ENCODE measurements at places on chromosomes 3 and 15. TPM values are rescaled to one million over a fixed set of nuclear protein-coding genes. Genes with fewer than 3 reads are reported as not detected.
A peak's percentile ranks its signal among the peaks of the same experiment; 100 is the strongest.

DNA sequence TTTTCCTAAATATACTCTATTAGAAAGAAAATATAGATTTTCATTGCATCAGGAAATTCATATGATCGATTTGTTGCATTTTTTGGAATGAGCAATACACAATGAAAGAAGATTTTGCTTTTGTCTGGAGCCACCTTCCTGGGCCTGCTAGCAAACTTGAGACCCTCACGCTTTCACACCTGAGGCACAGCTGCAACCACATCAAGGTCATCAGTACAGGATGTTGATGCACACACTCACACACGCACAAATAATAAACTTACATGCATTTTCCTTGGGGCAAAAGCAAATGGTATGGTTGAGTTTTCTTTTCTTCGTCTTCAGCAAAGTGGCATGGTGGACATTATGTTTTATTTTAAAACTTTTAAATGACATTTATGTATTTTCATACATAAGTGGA lies 64.8 kb upstream of the SATB1 start:
- DNase-seq: no peak

GRCh38 chr15:29569533-29570092 lies 252.7 kb downstream of the TJP1 start:
- no peak for DNase-seq

DNA sequence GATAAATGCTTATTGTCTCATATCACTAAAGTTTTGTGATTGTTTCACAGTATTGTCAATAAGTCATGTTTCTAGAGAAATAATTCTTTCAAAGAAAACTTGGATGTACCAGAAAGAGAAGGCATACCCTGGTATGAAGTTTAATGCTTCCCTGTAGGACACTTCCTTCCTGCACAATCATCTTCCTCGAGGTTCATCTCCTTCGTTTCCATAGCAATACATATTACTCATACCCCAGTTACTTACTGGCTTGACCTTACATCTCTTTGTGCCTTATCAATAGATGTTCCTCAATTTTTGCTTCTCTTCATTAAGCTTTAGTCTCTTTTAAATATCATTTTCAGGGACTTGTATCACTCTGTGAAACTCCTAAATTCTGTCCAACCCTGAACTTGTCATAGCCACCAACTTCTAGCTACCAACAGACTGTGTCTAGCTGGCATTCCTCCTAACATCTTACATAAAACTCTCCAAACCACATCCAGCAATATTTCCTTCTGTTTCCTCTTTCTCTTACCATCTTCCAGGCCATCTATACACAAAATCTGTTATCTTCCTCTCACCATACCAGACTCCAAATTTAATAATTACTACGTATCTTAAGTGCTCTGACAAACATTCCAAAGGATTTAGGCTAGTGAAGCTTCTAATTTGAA lies 134.3 kb downstream of the GADL1 start:
- DNase-seq: no peak

GRCh38 chr3:179837374-179837773 lies 184.5 kb downstream of the USP13 start:
- DNase-seq: no peak

- DNase-seq: no peak
Measured at GRCh38 chr15:80607287-80607980, 87.7 kb upstream of the ABHD17C start.

GRCh38 chr15:48449734-48450133 lies 118.5 kb downstream of the DUT start:
- no peak for DNase-seq

DNA sequence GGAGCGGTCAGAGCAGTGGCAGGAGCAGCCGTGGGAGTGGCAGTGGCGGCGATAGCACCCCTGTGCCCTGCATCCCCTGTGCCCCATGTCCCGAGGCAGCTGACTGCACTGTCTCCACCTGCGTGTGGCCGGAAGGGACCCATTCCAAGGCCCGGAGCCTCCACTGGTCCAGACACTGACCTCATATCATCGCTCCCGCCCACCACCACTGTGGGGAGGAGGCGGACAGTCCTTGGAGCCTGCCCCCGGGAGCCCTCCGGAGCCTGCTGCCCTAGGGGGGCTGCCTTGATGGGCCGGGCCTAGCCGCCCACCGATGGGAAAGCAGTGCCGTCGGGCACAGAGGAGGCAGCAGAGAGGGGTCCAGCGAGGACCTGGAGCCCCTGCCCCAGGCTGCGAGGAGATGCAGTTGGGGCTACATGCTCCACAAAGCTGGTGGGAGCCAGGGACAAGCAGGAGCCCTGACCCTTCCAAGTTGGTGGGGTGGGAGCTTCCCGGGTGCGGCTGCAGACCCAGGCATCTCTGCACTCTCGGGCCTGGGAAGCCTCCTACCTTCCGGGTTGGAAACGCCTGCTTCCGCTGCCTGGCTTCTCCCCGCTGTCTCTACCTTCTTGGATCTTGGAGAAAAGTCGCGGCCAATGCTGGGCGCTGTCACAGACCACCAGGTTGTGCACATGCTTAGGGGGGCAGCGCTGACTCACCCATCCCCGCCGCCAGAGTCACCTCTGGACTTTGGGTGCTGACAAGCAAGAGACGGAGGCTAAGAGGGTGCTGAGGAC lies 283.2 kb upstream of the ROBO1 start:
- no peak for DNase-seq

DNA sequence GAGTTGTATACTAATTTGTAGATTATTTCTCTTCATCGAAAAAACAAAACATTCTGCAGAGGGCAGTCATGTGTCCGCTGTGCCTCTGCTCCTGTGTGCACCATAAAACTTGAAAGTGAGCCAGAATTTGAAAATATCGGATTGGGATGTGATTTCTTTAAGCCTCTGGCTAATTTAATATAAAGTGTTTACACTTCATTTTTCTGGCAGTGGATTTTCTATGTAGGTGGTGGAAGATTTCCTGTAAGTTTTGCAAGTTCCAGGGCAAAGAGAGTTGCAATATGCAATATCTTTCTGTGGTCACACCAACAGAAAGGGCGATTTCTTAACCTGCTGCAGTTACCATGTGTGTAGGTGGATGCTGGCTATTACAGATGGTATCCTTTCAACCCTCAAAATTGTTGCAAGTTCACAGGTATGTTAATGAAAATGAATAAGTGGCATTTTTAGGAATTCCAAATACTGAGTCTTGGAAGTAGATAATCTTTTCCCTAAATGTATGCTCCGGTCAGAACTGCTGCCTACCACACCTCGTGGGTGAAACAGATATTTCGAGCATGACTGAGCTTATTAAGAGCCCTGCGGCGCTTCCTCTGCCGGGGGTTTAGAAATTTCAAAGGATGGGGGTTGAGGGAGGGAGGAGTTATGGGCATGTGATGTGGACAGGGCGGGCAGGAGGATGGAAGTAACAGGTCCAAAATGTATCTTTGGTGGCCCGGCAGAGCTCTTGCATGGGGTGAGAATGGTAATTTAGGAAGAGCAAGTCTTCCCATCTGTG lies 134.0 kb downstream of the PGPEP1L start:
- peak; percentile 71 for DNase-seq

GRCh38 chr3:187706971-187707370 lies 4.6 kb upstream of the RTP2 start:
- DNase-seq: no peak

- DNase-seq: no peak
Measured at GRCh38 chr3:45741742-45742460, 52.7 kb downstream of the SACM1L start.

- DNase-seq: peak; percentile 73
Measured at GRCh38 chr15:85615930-85616329, 178.8 kb downstream of the KLHL25 start.

GRCh38 chr15:89167267-89168176 lies 53.9 kb downstream of the RLBP1 start:
- DNase-seq: peak; percentile 94

GRCh38 chr3:7684182-7684715 lies 817.4 kb upstream of the LMCD1 start:
- DNase-seq: no peak

GRCh38 chr3:111472556-111472955 lies 69.4 kb upstream of the CD96 start:
- DNase-seq: no peak

GRCh38 chr15:88049506-88049905 lies 207.0 kb downstream of the NTRK3 start:
- DNase-seq: no peak

DNA sequence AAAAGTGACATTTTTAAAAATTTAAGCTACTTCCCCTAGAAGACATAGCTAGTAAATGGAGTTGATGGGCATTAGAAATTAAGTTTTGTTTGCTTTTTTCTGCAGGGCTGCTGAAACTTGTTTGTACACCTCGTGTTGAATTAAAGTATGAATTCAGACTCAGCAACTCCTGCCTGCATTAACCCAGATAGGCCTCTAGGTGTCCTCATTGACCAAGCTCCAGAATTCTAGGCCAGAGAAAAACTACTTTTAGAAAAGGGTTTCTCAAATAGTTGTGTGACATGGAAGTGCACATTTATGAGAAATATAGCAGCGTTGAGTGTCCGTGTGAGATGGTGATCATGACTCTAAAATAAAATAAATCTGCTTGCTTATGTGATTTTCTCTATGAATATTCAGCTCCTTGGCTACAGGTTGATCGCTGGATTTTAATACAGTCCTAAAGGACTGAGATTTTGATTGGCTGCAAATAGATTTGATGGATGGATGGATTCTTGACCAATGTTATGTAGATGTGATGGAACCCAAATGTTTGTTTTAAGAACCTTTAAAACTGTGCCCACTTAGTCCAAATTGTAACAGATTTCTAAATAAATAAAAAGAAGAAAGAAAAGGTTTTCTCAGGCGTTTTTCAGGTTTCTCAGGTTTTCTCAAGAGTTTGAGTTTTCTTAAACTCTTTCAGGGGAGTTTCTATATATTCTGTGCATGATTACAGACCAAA lies 39.4 kb upstream of the LMOD3 start:
- peak; percentile 29 for DNase-seq

DNA sequence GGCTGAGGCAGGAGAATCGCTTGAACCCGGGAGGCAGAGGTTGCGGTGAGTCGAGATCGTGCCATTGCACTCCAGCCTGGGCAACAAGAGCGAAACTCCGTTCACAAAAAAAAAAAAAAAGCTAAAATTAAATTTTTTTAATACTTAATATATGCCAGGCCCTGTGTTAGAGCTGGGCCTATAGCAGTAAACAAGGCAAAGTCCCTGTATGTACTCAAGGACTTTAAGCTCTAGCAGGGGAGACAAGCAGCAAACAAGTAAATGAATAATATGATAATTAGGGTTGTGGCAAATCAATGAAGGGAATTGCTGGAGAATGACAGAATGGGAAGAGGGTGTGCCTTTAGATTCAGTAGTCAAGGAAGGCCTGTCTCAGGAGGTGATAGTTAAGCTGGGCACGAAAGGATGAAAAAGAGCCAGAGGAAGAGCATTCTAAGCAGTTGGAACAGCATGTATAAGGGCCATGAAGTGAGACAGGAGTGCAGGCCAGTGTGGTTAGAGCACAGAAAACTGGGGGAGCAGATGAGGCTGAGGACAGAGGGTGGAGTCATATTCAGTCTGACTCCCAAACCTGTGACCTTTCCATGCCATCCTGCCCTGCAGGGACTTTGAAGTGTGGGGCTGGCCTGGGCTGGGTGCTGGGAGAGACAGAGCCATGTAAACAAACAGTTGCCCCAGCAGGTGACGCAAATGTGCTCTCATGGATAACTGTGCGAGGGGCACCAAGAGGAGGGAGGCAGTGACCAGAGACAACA lies 6.6 kb upstream of the RAF1 start:
- DNase-seq: no peak

DNA sequence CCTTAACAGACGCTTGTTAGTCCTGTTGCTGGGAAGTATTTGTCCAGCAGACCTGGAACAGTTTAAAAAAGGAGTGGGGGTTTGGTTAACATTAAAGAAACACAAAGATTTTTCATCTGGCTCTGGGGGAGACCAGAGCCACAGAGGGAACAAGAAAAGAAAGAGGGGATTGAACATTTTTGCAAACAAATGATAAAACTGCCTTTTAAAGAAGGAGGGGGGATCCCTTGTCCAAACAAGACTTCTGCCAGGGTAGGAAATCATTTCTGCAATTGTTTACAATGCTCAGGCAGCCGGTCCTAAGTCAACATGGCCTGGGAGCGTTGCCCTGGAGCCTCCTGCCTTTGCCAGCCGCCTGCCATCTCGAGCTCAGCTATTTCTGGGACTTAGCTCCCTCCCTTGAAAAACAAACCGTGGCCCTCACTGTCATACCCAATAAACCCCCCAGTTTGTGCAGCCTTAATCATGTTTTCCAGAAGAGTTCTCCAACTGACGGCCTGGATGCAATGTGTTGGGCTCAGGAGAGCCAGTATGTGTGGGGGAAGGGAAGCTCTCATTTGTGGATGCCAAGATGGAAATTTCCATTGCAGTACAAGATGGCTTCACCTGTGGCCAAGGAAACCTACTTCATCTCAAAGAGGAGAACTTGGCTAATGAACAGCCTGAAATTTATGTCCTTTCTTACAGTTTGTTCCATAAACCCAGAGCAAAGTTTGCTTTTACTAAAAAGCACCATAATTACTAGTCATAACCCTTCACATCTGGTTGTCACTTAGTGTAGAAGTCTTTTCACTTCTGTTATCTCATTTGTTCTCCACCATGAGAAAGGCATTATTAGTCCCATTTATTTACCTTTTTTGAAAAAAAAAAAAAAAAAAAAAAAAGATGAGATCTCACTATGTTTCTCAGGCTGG lies 75.9 kb upstream of the RNU6-1 start:
- DNase-seq: peak; percentile 43

DNA sequence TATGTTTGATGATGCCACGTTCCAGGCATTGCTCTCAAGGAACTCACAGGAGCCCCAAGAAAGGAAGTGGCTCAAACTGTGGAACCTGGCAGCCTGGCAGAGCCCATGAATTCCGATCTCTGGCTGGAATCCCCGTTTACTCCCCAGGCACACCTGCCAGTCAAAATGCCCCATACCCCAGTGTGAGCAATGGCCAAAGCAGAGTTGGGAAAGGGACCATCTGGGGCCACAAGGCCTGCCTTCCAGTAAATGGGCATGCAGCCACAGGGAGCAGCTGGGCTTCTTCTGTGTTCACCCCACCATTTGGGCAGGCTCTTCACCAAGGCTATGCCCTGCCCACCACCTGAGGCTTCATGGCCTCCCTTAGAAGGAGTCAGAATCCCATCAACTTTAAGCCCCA lies 257.0 kb upstream of the GOLGA6L4 start:
- no peak for DNase-seq

GRCh38 chr15:58704155-58704865 lies 45.2 kb downstream of the ADAM10 start:
- DNase-seq: peak; percentile 40

The DNASE1L3 gene
- total RNA-seq: not detected

The CCDC191 gene
- total RNA-seq: 1.8 TPM

The PLSCR2 gene
- not detected for total RNA-seq

The ROPN1 gene
- total RNA-seq: not detected

The SLC38A3 gene
- total RNA-seq: not detected

The JAGN1 gene
- total RNA-seq: 33.9 TPM

The PCSK6 gene
- 1.0 TPM for total RNA-seq

The TP63 gene
- not detected for total RNA-seq

The IL17RE gene
- 0.99 TPM for total RNA-seq

The GOLGA8M gene
- total RNA-seq: 0.26 TPM

The GABRG3 gene
- total RNA-seq: not detected

The RETNLB gene
- not detected for total RNA-seq

The TMEM207 gene
- not detected for total RNA-seq

The LTF gene
- not detected for total RNA-seq

The SOX14 gene
- not detected for total RNA-seq

The XRN1 gene
- total RNA-seq: 40.3 TPM

Data from fibroblast of lung (primary cell).